ENCODE measurements at places on chromosomes 6 and 20.

- no peak for DNase-seq
These were observed 155.5 kb downstream of the THBS2 start for GRCh38 chr6:169098116-169098515.

DNA sequence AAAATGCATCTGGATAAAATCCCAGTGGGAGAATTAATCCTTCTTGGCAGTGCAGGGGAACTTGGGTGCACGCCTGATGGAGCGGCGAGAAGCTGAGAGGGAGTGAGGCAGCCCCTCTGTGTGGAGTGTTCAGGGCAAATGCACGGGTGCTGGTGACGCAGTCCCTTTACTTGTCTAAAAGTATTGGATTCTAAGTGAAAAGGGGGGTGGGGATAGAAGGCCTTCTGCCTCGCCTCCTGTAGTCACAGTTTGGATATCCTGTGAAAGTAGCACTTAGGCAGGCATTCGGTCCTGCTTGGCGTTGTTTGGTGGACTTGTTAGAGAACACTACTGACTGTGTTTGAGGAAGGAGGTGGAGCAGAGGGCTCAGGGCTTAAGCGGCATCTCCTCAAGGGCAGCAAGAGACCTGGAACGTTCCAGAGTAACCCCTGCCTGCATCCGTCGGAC is 39.3 kb downstream of the PHACTR3 start:
- DNase-seq, result no peak

DNA sequence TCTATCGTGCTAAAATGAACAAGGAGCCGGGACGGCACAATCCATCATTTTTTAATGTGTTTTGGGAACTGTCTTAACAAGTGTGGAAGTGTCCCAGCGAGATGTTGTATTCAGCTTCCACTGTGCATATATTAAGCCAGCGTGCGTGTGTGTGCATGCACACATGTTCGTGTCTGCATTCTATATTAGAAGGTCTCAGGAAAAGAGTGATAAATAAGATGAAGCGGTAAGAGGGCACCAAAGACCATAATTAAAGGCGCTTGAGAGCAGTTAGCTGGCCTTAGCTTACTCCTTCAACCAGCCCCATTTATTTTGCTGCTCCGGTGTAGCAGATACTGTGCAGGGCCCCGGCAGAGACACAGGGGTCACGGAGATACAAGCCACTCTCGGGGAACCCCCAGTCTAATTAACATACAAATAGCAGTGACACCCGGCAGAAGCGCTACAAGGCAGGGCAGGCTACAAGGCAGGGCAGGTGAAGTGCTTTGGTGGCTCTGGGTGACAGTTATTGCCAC is 206.5 kb upstream of the RREB1 start:
- DNase-seq, result no peak

GRCh38 chr6:25446830-25447569 is 167.8 kb downstream of the CARMIL1 start:
- no peak for DNase-seq

Measured in EL (cell line).